ENCODE measurements at places on chromosomes 4 and X.
A peak's percentile ranks its signal among the peaks of the same experiment; 100 is the strongest.

DNA sequence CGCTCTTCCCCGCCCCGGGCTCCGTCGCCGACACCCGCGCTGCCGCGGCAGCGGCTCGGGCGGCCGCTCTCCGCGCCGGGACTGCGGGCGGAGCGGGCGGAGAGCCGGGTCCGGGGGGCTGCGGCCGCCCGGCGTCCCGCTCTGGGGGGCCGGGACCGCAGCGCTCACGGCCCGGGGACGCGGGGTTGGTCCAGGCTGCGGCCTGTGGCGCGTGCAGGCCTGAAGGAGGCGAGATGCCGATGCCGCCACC is 492 bp downstream of the GALNT7 start:
- no peak for DNase-seq

- DNase-seq: no peak
Observed at GRCh38 chrX:150842198-150842685, 56.2 kb downstream of the CD99L2 start.

DNA sequence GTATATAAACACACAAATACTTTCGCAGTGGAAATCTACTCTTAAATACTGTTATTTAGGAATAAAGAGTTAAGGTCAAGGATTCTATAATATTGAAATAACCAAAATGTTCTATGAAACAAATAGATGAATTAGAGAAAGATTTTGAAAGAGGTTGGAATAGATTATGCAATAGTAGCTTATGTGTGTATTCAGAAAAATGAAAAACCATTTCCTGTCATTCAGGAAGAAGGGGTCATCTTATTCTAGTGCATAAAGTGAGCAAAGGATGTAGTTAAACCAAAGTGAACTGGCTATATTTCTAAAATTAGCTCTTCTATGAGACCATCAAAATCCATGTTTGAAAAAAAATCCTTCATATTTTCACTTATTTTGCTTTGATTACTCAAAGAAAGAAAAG is 30.0 kb upstream of the MYOZ2 start:
- DNase-seq: no peak

GRCh38 chr4:140612357-140612756 is 43.6 kb upstream of the UCP1 start:
- no peak for DNase-seq

- DNase-seq: no peak
Observed at GRCh38 chr4:72136429-72136828, 104.6 kb downstream of the NPFFR2 start.

DNA sequence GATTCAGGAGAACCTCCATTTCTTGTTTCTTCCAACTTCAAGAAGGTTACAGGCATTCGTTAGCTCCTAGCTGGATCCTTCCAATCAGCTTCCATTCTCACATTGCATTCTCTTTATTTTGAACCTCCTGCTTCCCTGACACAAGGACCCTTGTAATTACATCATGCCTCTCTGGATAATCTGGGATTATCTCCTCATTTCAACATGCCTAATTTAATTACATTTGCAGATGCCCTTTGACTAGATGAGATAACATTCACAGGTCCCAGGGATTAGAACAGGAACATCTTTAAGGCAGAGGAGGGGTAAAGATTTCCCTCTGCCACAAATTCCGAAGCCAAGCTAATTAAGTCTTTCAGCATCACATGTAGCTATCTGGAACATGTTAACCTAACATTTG is 753.8 kb upstream of the PCDH7 start:
- no peak for DNase-seq

DNA sequence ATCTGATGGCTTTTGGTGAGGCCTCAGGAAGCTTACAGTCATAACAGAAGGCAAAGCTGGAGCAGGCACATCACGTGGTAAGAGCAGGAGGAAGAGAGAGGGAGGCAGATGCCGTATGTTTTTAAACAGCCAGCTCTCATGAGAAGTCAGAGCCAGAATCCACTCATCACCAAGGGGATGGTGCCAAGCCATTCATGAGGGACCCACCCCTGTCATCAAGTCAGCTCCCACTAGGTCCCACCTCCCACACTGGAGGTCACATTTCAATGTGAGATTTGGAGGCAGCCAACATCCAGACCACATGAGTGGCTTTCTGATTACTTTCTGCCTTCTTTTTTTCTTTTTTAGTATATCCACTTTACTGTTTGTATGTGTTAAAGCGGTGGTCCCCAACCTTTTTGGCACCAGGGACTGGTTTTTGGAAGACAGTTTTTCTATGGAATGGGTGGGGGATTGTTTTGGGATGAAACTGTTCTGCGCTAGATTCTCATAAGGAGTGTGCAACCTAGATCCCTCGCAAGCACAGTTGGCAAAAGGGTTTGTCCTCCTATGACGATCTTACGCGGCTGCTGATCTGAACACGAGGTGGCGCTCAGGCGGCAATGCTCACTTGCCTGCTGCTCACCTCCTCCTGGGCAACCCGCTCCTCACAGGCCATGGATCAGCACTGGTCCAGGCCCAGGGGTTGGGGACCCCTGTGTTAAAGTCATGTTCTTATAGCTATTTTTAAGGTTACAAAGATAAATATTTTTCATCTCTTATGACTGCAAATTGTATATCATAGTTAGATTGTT is 61.7 kb downstream of the SLIT2 start:
- DNase-seq: peak; percentile 42

GRCh38 chrX:105869701-105870100 is 47.4 kb downstream of the NRK start:
- DNase-seq: no peak

- no peak for DNase-seq
Observed at GRCh38 chrX:154732421-154733065, 18.3 kb downstream of the GAB3 start.

DNA sequence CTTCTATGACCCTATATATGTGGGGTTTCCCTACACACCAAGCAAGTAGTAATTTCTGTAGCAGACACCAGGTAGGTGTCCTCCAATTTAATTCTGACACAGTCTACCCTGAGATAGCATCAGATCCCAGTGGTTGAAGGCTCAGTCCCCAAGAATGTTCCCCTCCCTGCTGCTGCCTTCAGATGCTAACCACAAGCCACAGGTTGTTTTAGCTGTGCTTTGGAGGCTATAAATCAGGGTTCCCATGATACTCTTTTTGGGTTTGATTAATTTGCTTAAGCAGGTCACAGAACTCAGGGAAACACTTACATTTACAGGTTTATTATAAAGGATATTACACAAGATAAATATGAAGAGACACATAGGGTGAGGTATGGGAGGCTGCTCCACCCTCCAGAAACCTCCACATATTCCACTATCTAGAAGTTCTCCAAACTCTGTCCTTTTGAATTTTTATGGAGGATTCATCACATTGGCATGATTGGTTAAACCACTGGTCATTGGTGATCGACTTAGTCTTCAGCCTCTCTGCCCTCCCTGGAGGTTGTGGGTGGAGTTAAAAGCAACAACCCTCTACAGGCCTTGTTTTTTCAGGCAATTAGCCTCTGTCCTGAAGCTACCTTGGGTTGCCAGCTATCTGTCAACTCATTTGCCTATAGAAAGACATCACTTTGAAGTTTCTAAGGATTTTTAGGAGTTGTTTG is 50.8 kb downstream of the GRIA2 start:
- DNase-seq: no peak

DNA sequence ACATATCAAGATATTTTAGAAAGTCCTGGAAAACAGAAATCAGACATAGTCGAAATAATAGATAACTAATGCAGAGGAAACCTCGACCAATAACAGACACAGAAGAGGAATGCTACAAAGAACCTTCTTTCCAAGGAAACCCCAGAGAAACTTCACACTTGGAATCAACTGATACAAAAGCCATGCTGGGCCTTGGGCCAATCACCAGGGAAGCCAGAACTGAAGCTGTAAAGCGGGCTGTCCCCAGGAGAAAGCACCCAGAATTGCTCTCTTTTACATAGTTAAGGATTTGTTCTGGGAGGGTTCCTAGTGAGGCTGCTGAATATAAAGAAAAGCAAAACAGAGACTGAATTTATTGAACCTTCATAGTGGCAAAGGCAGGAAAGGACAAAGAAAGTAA is 100.5 kb downstream of the PRDM5 start:
- no peak for DNase-seq

- no peak for DNase-seq
Observed at GRCh38 chr4:77921701-77922100, 59.1 kb downstream of the MRPL1 start.

DNA sequence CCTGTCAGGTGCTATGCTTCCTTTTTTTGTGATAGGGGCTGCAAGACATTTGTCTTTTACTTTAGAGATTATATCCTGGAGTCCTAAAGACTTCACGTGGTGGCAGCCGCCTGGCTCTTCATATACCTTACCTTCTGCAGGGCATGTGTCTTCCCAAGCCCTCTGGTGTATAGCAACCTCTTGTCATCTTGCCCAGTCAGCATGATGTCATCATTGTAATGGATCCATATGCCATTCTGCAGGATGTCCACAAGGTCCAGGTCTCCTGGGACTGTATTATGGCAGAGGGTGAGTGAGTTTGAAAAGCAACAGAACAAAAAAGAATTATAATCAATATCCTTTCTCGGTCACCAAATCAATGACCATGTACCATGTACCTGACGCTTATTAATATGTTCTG is 82.2 kb upstream of the SCOC start:
- DNase-seq: no peak

DNA sequence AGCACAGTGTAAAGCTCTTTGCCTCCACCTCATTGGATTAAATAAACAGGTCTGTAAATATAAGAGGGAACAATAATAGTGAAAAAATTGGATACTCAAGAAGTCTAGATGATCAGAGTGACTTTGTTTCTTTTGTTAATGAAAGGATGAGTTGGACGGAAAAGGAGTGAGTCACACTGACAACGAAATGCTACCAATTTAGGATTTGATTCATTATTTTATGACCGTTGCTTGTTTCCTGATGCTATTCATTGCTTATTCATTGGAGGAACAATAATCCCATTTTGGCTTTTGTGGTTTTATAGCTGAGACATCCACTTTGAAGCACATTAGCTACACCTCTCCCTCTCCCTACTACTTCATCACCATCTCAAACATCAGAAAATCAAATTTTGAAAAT is 74.4 kb upstream of the DYNLT3 start:
- DNase-seq: no peak

- no peak for DNase-seq
Observed at GRCh38 chr4:86338989-86339388, 20.9 kb downstream of the MAPK10 start.

- DNase-seq: no peak
Observed at GRCh38 chr4:105543346-105543745, 9.1 kb upstream of the ARHGEF38 start.

GRCh38 chr4:40608628-40609027 is 21.0 kb downstream of the RBM47 start:
- DNase-seq: no peak

- no peak for DNase-seq
Observed at GRCh38 chrX:115173181-115173580, 16.0 kb upstream of the RBMXL3 start.

- no peak for DNase-seq
Observed at GRCh38 chr4:61549336-61549735, 349.2 kb downstream of the ADGRL3 start.

DNA sequence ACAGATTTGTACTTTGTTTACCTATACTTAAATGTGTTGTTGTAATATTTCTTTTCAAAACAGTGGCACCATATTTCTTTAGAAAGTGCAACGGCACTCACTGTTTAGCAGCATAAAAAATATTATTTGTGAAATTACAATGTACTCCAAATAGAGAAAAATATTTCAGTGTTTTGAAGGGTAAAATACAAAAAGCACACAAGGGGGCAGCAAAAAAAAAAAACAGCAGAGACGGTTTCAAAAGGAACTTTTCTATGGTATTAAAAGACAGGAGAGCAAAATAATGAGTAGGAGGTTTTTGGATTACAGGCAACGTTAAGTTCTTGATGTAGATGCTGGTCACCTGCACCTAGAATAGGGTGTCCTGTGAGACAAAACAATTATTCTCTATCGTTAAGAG is 2.0 kb downstream of the NUDT11 start:
- DNase-seq: peak; percentile 3
